Cardiac septum (tissue), 1 donor: ENCODE measurements at places on chromosomes 6 and 20.

DNA sequence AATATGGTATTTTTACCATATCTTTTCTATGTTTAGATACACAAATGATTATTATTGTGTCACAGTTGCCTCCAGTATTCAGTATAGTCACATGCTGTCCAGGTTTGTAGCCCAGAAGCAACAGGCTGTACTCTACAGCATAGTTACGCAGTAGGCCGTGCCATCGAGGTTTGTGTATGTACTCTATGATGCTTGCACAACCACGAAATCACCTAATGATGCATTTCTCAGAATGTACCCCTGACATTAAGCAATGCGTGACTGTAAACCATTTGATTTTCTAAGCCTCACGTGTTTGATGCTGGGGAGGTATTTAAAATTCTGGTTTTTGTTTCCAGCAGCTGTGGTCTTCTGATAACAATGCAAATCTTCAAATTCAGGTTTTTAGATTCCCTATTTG lies 207.6 kb downstream of the UST start:
- DNase-seq = no peak

GRCh38 chr6:120871416-120872261 lies 462.6 kb downstream of the TBC1D32 start:
- no peak for DNase-seq

DNA sequence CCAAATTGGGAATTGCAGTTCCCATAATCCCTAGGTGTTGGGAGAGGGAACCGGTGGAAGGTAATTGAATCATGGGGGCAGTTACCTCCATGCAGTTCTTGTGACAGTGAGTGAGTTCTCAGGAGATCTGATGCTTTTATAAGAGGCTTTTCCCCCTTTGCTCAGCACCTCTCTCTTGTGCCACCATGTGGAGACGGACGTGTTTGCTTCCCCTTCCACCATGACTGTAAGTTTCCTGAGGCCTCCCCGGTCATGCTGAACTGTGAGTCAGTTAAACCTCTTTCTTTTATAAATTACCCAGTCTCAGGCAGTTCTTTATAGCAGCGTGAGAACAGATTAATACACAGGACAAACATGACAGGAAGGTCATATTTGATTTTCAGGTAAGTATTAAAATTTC lies 25.3 kb upstream of the HECA start:
- no peak for DNase-seq

DNA sequence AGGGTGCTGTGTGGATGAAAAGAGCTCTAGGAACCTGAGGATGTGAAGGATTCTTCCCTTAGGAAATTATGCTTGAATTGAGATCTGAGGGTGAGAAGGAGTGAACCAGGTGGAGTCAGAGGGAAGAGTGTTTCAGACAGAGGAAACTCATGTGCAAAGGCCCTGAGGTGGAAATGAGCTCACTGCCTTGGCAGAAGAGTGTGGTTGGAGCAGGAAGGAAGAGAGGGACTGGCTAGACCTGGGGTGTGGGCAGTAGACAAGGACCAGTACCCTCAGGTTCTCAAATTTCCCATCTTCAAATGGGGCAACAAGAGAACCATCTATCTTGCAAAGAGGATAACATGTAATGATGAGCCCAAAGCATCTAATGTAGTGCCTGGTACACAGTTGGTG lies 24.0 kb upstream of the GTSF1L start:
- no peak for DNase-seq

- no peak for DNase-seq
Measured at GRCh38 chr20:34571753-34572152, 13.2 kb downstream of the MAP1LC3A start.

DNA sequence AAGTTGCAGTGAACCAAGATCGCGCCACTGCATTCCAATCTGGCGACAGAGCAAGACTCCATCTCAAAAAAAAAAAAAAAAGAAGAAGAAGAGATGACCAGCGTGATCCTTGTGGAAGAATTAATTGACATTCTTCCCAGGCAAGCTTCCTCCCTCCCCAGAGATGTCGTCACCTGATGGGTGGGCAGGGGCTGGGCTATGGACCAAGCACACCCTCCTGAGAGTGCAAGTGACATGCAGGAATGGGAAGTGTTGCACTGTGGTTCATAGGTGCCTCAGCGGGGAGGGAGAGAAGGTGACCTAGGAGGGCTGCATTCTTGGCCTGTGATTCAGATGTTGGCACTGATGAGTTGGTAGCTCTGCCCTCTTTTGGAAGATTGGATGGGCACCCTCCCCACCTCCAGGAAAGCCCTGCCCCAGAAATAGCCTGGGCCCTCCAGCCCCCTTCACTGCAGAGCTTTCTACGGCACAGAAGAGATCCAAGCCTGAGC lies 37.8 kb downstream of the TAF8 start:
- DNase-seq = no peak

DNA sequence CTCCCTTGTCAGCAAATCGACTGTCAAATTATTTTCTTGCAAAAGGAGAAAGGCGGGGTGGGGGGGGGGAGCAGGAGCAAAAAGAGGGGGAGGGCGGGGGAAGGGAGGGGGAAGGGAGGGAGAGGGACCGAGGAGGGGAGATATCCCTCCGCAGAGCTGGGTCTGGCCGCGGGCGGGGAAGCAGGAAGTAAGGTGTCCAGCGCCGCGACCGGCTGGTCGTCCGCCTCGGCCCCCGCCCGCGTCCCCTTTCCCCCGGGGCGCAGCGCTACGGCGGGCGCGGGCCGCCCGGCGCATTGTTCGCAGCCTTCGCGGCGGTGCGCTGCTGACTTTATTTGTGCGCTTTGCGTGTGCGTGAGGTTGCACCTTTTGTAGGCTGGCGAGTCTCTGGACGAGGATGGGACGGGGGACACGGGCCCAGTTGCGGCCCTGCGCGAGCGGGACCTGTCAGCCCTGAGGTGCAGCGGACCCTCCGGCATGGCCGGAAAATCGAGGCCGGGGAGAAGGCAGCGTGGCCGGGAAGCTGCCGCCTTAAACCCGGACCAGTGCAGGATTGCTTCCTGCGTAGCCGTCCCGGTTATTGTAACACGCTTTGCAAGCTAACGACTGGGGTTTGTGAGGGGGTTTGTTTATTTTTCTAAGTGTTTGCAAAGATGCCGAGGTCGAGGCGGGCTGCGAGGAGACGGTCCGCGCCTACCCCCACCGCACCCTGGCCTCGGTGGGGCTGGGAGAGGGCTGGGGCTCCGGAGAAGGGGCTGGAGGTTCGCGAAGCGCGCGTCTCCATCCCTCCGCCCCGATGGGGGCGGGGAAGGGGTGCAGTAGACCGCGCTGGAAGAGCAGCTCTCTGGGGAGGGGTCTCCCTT lies 675 bp upstream of the TRERF1 start:
- peak; percentile 90 for DNase-seq

- DNase-seq = no peak
Measured at GRCh38 chr6:163348789-163349680, 65.5 kb upstream of the QKI start.

GRCh38 chr6:106912091-106912490 lies 62.4 kb downstream of the CD24 start:
- DNase-seq = no peak

DNA sequence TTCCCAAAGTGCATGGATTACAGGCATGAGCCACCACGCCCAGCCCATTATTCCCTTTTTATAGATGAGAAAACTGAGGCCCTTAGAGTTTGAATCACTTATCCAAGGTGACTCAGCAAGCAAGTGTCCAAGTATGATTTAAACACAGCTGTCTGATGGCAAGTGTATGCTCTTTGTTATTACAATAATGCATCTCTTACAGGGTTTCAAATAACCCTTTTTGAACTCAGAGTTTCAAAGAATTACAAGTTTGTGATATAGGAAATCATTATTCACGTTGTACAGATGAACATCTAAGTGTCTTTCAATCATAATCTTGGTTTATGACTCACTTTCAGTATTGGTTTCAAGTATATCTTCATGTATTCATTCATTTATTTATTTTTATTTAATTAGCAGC lies 63.0 kb downstream of the CD83 start:
- no peak for DNase-seq

DNA sequence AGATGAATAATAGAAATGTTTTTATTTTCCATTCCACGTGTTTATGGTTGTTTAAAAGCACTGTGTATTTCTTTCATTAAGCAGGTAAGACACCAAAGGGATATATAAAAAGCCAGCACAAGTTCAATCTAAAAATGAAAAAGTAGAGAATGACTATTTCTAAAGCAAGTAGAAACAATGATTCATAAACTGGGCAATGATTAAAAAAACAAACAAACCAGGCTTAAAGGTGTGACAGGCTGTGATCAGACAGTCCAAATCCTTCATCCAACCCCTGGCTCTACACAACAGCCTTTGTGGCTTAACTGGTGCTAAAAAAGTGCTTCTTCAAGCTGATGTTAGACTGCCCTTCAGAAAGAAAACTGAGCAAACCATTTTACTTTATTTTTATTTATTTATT lies 45.7 kb upstream of the TSHZ2 start:
- no peak for DNase-seq

- DNase-seq = no peak
Measured at GRCh38 chr20:56451056-56451765, 17.2 kb upstream of the RTF2 start.

- no peak for DNase-seq
Measured at GRCh38 chr6:37516920-37517405, 17.3 kb upstream of the CCDC167 start.

- no peak for DNase-seq
Measured at GRCh38 chr6:29553268-29554057, 6.1 kb downstream of the UBD start.

- DNase-seq = no peak
Measured at GRCh38 chr6:71114544-71114943, 157.7 kb upstream of the B3GAT2 start.

- DNase-seq = no peak
Measured at GRCh38 chr20:63037669-63038268, 31.0 kb upstream of the BHLHE23 start.

DNA sequence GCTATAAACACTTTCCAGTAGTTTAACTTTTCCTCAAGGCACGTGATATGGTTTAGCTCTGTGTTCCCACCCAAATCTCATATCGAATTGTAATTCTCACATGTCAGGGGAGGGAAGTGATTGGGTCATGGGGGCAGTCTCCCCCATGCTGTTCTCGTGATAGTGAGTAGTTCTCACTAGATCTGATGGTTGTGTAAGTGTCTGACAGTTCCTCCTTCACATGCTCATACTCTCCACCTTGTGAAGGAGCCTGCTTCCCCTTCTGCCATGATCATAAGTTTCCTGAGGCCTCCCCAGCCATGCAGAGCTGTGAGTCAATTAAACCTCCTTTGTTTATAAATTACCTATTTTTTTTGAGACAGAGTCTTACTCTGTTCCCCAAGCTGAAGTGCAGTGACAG lies 127.9 kb downstream of the DTNBP1 start:
- no peak for DNase-seq

GRCh38 chr6:20006037-20006436 lies 168.9 kb downstream of the ID4 start:
- no peak for DNase-seq

GRCh38 chr6:108904741-108905140 lies 56.5 kb downstream of the ARMC2 start:
- no peak for DNase-seq

GRCh38 chr20:63855363-63856097 lies 5.8 kb upstream of the ABHD16B start:
- no peak for DNase-seq

- peak; percentile 82 for DNase-seq
Measured at GRCh38 chr20:41249411-41250281, 67.9 kb downstream of the ZHX3 start.

- DNase-seq = no peak
Measured at GRCh38 chr6:106300944-106301343, 24.6 kb downstream of the ATG5 start.

- DNase-seq = peak; percentile 90
Measured at GRCh38 chr20:5080384-5080877, 39.3 kb downstream of the PCNA start.

DNA sequence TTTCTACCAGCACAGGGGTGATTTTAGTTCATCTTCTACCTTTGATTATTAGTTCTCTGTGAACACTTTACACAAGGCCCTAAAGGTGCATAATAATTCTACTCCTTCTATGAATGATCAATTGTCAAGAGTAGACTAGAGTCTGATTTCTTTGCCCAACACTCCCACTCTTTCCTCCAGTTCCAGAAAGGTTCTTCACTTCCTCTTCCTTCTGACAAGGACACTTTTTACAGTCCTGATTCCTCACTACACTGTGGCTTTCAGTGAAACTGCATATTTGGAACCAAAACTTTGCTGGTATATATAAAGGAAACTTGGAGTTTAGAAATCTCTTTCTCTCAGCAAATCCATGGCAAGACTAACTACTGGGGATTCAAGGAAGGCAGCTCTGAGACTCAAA lies 10.6 kb upstream of the RSPO3 start:
- no peak for DNase-seq

- DNase-seq = no peak
Measured at GRCh38 chr20:17645546-17646208, 36.4 kb downstream of the RRBP1 start.
